ENCODE measurements at places on chromosomes 13 and 19.

GRCh38 chr19:18606281-18607225 lies at the start of gene CRLF1:
TSS of gene CRLF1 (minus strand) at chr19:18606799. CDS start at chr19:18606656, 143 bp downstream.
- no peak for DNase-seq

DNA sequence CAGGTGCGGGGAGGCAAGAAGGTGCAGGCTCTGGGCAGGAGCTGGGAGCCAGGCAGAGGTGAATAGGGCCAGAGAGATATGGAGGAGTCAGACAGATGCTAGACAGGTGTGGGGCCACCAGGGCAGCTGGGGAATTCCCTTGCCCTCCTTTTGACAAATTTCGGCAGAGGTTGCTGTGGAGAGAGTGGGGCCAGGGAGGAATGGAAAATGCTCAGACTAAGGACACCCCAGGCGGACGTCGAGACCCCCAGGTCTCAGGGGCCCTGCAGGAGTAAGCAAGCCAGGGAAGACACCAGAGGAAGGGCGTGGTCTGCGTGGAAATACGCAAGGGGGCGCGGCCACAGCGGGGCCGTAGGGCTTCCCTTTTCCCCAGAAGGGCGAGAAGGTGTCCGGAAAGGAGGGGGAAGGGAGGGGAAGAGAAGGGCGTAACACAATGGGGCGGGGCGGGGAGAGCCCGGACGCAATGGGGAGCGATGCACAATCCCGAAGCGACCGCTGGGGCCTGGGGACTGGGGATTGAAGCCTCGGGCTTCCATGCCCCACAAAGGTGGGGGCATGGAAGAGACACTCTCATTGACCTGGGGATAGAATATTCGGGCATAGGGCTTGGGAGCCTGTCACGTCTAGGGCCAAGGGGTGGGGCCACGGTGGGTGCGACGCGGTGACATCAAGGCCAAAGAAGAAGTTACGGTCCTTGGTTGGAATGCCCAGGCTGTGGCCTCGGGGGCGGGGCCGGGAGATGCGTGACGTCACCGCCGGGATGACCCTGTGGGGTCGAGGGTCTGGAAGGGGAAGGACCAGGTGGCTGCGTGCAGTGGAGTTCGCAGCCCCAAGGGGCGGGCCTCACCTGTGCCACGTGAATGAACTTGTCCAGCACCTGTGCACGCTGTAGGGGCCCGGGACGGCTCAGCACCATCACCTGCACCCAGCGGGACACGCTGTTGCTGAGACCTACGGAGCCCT lies 8.2 kb downstream of the RASGRP4 start:
- peak; percentile 81 for DNase-seq

GRCh38 chr13:48489666-48490065 lies 43.2 kb downstream of the RCBTB2 start:
- DNase-seq, result no peak

DNA sequence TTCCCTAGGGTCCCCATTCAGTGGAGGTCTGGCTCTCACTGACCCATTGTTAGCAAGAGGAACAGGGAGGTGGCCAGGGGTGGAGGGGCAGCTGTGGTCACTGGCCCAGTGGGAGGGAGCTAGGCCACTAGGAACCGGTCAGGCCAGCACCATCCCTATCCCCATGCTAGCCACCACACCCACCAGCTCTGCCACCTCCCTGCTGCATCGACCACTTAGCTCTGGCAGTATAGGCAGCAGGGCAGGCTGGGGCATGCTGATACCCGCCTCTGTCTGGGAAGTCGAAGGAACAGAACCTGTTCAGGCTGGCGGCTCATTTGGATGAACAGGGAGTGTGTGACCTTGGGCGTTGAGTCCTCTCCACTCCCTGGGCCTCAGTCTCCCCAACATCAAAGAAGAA lies 4.7 kb downstream of the PPP1R13L start:
- no peak for DNase-seq

DNA sequence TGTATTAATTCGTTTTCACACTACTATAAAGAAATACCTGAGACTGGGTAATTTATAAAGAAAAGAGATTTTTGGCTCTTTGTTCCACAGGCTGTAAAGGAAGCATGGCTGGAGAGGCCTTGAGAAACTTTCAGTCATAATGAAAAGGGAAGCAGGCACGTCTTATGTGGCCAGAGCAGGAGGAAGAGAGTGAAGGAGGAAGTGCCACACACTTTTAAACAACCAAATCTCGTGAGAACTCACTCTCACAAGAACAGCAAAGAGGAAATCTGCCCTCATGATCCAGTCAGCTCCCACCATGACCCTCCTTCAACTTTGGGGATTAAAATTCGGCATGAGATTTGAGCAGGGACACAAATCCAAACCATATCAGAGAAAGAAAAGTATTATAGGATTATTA lies 1255.9 kb upstream of the MIR17HG start:
- peak; percentile 18 for DNase-seq

DNA sequence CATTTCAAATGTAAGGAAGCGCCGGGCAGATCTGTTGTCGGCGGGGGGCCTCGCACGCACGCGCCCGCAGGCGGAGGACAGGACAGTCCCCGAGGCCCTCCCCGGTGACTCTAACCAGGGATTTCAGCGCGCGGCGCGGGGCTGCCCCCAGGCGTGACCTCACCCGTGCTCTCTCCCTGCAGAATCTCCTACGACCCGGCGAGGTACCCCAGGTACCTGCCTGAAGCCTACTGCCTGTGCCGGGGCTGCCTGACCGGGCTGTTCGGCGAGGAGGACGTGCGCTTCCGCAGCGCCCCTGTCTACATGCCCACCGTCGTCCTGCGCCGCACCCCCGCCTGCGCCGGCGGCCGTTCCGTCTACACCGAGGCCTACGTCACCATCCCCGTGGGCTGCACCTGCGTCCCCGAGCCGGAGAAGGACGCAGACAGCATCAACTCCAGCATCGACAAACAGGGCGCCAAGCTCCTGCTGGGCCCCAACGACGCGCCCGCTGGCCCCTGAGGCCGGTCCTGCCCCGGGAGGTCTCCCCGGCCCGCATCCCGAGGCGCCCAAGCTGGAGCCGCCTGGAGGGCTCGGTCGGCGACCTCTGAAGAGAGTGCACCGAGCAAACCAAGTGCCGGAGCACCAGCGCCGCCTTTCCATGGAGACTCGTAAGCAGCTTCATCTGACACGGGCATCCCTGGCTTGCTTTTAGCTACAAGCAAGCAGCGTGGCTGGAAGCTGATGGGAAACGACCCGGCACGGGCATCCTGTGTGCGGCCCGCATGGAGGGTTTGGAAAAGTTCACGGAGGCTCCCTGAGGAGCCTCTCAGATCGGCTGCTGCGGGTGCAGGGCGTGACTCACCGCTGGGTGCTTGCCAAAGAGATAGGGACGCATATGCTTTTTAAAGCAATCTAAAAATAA lies 18.2 kb downstream of the IL17D start:
- peak; percentile 23 for DNase-seq

DNA sequence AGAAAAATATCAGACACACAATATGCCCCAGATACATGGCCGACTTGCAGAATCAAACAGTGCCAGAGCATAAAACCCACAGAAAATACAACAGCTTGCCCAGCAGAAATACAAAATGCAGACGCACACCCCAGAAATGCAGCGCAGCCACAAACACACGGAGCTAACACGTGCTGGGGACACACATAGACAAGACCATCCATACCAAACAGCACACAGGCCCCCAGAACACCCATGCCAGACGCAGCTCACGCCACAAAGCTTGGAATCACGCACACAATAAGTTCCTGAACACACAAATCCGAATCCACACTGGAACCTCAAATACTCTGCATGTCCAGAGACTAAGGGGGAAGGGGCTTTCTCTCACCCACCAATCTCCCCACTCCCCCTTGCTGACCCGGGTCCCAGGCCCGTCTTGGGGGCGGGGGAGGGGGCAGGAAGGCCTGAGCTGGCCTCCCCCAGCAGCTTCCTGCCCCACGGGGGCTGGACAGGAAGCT lies 17.2 kb downstream of the CCDC97 start:
- peak; percentile 67 for DNase-seq

DNA sequence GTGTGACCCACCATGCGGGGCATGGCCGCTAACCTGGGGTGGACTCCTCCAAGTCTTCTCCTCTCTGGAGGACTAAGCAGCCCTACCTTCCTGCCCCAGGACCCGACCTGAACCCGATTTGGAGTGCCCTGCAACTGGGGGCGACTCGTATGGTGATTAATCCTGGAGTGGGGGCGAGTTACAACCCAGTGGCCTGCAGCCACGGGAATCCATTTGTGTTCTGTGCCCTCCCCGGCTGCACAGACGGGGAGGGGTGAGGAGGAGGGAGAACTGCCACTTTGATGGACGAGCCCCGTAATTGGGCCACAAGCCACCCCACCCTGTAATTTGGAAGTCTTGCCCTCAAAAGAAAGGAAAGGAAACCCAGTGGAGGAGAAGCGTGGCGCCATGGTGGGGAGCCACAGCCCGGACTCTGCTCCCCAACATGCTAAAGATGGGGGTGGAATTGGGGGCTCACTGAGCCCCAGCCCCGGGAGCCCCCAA lies 18.0 kb downstream of the PRR36 start:
- no peak for DNase-seq

- no peak for DNase-seq
These were observed 9.0 kb downstream of the MICU2 start for GRCh38 chr13:21594715-21595545.

GRCh38 chr19:835210-835810 lies 5.5 kb upstream of the PRTN3 start:
- DNase-seq, result no peak

DNA sequence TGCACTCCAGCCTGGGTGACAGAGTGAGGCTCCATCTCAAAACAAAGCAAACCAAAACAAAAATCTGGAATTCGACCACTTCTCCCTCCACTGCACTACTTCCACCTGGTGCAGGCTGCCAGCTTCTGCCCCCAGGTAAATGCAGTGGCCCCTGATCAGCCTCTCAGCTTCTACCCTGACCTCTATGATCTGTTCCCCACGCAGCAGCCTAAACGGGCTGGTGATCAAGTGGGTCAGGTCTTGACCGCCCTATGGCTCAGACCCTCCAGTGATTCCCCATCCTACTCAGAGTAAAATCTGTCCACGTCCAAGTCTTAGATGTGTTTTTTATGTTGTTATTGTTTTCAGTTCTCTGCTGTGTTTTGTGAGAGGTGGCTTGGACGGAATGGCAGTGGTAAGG lies 163.9 kb downstream of the KCTD15 start:
- DNase-seq, result no peak

DNA sequence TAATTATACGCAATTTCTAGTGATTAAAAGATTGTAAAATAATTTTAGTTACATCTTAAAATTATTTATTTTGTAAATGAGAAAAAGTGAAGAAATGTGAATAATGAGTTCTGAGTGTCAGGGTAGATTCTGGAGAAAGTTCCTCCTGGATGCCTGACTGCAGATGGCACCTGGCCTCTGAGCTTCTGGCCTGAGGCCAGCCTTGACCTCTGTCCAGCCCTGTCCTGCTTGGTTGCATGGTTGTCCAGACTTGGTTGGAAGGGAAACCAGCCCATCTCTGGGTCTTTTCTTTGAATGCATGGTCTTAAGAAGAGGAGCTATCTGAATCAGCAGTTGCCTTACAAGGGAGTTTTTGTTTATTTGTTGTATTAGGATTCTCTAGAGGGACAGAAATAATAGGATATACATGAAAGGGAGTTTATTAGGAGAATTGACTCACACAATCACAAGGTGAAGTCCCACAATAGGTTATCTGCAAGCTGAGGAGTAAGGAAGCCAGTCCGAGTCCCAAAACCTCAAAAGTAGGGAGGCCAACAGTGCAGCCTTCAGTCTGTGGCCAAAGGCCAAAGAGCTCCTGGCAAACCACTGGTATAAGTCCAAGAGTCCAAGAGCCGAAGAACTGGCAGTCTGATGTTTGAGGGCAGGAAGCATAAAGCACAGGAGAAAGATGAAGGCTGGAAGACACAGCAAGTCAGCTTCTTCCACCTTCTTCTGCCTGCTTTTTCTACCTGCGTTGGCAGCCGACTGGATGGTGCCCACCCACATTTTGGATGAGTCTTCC lies 385.8 kb downstream of the ZNF536 start:
- DNase-seq, result no peak

GRCh38 chr13:108940121-108940520 lies 310.7 kb downstream of the MYO16 start:
- peak; percentile 17 for DNase-seq

DNA sequence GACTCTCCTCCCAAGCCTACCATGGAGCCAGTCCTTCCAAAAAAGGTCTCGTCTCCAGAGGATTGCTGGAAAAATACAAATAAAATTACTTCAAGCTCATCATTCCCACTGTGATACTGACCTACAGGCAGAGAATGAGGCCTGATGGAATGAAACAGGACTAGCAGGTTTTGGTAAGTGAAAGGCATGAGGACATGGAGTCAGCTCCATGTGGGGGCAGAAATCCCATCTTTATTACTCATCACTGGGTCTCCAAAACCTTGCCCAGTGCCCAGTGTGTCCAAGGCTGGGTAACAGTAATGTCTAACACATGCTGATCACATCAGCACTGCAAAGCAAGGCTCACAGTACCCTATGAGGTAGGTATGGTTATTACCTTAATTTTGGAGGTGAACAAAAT lies 235.4 kb downstream of the DNAJC15 start:
- DNase-seq, result no peak

DNA sequence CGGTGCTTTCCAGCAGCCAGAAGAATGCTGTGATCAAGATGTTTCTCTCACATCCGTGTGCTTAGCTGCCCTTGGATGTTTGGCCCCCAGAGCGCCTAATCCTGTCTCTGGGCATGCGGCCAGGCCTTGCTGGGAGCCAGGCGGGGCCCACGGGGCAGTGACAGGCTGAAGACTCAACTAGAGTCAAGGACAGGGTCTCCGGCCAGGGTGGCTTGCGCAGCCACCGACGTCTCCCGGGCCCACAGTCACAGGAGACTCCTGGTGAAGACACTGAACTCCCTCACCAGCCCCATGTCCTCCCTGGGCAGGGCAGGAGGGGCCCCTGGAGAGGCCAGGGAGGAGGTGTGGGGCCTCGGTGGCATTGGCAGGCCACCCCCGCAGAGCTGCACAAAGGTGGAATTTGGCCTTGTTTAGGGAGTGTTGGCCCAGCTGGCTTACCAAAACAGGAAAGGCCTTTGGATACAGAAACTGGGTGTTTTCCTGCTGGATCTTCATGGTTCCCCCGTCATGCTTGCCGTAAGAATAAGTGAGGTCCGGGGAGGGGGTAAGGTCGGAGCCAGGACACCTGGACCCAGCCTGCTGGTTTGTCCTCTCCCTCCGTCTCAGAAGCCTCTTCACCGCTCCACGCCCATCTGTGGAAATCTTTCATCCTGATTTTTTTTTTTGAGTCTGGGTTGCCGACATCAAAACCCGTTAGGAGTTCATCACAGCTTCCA lies 10.0 kb upstream of the NDUFS7 start:
- no peak for DNase-seq

DNA sequence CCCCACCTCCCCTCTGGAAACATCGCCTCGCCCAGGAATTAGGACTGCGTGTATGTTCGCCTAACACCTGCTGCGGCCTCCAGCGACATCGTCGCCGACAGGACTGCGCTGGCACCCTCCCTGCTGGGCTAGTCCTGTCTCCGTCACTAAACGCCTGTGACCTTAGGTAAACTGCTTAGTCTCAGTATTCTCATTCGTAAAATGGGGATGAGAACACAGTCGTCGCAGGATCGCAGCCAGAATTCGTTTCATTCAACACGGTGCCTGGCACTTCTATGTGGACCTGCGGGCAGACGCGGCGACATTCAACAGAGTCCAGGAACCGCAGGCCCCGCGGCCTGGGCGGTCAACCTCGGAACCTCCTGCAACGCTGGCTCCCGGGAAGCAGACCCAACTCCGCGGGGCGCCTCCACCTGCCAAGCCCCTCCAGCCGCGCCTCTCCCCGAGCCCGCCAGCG lies 485 bp downstream of the CRYL1 start:
- peak; percentile 40 for DNase-seq
